ENCODE measurements at places on chromosomes 7 and 10.

- DNase-seq: peak; percentile 44
Measured at GRCh38 chr7:128937647-128938543, at the start of gene IRF5. Gene IRF5, plus strand, starts transcription at chr7:128937927. Its CDS starts 4,155 bp downstream, at chr7:128942082.

- no peak for DNase-seq
Measured at GRCh38 chr7:143439866-143440265, 3.4 kb upstream of the TAS2R60 start.

- DNase-seq: peak; percentile 83
Measured at GRCh38 chr10:100370714-100371481, 23.9 kb downstream of the SCD start.

DNA sequence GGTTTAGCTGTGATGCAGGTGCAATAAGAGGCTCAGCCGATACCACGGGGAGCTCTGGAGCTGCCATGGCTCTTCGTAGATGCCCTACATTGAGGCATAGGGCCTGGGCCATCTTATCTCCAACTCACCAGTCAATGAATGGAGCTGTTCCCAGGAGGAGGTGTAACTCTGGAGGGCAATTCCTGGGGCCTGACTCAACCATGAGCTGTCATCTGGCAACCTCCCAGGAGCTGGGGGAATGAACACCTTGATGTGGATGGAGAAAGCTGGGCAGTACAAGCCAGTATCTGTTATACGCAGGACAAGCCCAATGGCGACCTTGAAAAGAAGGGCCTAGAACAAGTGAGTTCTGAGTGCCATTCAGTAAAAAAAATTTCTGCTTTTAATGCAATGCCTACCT, 224.0 kb upstream of the PLXDC2 start:
- DNase-seq: no peak

DNA sequence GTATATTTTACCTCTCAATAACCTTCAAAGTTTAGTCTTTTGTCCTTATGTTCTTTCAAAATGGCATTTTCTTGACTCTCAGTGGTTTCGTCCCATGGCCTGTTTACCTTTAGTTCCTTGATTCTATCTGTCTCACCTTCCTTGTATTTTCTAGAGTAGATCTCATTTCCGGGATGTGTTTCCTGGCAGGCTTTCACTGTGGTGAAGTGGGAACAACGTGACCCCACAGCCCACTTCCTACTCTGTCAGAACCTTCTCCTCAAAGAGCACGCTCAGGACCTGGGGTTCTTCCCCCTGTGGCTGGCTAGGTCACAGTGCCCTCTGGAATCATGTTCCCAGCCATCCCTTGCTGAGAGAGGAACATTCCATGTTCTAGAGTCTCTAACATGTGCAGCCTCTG, 129.9 kb upstream of the ZNF32 start:
- no peak for DNase-seq

- DNase-seq: peak; percentile 64
Measured at GRCh38 chr7:116525298-116525912, 569 bp downstream of the CAV1 start.

- no peak for DNase-seq
Measured at GRCh38 chr10:130802301-130802700, 509.2 kb downstream of the TCERG1L start.

- no peak for DNase-seq
Measured at GRCh38 chr7:5678295-5679047, 103.0 kb downstream of the RNF216 start.

DNA sequence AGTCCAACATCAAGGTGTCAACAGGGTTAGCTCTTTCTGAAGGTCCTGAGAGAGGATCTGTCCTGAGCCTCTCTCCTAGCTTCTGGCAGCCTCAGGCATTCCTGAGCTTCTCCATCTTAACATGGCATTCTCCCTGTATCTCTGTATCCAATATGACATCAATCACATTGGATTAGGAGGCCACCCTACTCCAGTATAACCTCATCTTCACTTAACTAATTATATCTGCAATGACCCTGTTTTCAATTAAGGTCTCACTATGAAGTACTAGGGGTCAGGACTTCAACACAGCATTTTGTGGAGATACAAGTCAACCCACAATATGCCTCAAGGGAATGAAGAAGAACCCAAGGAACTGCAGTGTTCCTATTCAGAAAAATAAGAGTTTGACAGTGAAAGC, 133.8 kb downstream of the RELN start:
- DNase-seq: no peak

- DNase-seq: peak; percentile 67
Measured at GRCh38 chr7:90596671-90597562, 796 bp downstream of the CDK14 start.

DNA sequence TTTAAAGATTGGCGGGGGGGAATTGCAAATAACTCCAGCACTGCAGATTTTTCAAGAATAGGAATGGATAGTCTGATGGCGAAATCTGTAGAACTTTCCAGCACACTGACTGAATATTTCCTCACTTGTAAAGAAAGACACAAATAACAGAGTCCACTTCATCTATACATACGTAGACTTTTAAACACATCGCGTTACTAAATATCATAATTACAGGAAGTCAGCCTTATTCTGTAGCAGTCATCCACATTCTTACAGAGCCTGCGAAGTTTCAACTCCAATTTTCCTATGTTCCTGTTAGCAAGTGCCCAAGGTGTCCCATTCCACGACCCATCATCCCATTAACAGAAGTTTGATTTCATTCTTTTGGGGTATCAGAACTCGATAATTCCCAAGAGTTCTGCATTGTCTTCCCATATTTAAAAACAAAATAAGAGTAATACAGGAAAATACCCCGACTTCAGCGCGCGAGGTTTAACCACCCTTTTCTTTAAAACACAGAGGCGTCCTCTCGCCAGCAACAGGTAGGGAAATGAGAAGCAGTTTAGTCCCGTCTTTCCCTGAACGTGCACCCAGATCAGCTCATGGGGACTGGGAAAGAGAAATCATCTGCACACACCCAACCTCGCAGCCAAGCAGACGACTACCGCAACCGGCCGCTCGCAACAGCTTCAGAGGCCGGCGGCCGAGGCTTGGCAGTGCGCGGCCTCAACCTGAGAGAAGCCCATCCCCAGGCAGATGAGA, 880 bp downstream of the HERC4 start:
- peak; percentile 63 for DNase-seq

GRCh38 chr10:43093423-43094076, 16.7 kb downstream of the RET start:
- DNase-seq: no peak

DNA sequence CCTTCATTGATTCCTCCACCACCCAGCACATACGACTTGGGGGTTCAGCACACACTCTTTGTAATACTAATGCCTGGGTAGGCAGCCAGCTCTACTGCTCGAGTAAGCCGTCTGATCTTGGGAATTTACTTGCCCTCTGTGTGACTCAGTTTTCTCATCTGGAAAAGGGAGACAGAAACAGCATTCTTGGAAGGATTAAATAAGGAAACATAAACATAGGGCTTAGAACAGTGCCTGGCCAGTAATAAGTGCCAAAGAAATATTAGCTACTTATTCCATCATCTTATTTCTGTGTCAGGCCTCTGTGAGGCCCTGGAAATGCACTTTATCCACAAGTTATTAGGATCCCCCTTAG, 130.1 kb downstream of the TNS3 start:
- peak; percentile 48 for DNase-seq

GRCh38 chr10:104209575-104210198, 22.5 kb downstream of the CFAP43 start:
- DNase-seq: peak; percentile 78

DNA sequence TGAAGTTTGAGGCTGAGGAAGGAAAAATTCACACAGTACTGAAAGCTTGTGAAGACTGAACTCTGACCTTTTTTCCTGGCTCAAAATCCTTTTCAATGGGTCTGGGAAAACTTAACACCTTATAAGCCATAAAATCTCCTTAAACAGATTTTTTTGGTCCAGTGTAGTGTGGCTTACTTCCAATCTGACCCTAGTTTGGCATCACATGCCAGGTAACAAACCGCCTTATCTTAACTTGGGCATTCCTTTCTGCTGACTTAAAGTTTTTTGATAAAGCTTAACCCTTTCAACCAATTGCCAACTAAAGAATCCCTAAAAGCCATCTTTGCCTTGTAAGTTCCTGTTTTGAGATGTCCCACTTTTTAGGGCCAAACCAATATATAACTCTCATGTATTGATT, 13.2 kb upstream of the ITPRID1 start:
- DNase-seq: no peak

- no peak for DNase-seq
Measured at GRCh38 chr10:32459051-32459698, 13.2 kb downstream of the CCDC7 start.

- DNase-seq: no peak
Measured at GRCh38 chr10:89022734-89023133, 32.1 kb downstream of the FAS start.

- peak; percentile 59 for DNase-seq
Measured at GRCh38 chr7:18626717-18627116, 131.2 kb downstream of the HDAC9 start.

DNA sequence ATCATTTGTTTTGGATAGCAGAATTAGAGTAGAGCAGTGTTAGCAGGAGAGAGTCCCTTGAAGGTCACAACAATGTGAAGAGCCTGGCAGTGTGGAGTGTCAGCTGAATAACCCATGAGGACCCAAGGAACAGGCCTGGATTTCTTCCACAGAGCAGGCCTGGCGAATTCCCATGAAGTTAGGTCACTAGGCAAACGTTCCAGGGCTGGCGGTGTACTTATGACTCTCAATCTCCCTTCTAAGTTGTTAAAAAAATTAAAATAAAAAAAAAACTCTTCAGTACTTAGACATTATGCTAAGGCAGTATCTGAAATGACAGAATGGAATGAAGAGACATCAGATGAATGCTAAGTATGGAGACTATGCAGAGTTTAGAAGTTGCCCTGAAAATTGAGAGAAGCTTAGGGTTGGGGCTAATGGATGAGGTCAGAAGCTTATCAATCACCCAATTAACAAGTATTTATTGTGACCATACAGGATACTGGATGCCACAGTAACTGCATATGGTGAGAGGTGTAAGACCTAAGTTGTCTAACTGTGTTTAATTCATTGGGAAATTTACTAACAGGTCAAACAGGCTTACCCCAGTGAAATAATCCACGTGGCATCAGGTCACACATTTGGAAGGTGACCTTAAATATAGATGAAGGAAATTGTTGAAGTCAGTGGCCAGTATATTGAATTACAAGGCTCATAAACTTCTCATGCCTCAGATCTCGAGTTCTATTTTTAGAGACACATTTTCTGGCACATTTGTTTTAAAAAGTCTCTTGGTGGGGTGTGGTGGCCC, 126.2 kb upstream of the NRP1 start:
- DNase-seq: peak; percentile 71

DNA sequence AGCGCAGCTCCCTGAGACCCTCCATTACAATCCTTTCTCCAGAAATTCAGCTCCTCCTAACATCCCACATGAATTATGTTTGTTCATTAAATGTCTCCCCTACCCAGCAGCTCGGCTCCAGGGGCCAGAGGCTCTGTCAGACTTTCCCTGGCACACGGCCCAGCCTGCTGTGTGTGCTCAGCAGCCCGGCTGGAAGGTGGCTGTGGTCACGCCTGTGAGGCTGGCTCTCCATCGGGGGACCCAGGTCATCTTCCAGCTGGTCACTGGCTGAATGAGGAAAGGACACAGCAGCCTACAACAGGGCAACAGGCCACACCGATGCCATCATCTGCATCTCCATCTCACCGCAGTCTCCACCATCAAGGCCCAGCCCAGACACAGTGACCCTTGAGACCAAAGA, 219.8 kb downstream of the MAD1L1 start:
- peak; percentile 58 for DNase-seq

- peak; percentile 35 for DNase-seq
Measured at GRCh38 chr7:142391191-142391992, 133.5 kb upstream of the PRSS58 start.

DNA sequence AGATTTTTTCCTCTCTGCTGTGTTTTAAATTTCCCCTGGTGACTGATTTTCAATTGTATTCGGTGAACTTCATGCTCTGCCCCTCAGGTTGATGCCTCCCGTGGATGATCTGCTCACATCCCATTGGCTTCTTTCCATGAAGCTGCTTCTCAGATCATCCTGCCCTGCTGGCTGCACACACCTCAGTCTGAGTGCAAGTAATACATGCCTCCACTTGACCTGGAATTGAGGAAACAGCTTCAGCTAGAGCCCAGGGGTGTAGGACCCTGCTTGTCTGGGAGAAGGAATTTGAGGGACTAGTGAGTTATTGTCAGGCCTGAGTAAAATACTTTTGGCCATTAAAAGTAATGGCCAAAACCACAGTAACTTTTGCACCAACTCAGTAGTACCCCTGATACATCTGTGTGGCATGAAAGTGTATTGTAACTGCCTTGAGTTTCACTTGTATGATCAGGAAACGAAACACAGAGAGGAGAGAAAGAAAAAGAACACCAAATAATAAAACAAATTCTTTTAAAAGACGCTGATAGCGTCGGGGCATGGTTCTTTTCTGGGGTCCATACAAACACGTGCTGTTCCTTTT, 49.4 kb downstream of the SPAM1 start:
- DNase-seq: no peak

GRCh38 chr7:91993976-91994375, 53.3 kb downstream of the AKAP9 start:
- no peak for DNase-seq

GRCh38 chr10:130014263-130015074, 50.4 kb upstream of the EBF3 start:
- no peak for DNase-seq

Data from adipocyte (in vitro differentiated cells).